Gastrocnemius medialis (tissue), 4 donors: ENCODE measurements at places on chromosomes 11 and 22.

GRCh38 chr11:123301013-123301591 is 106.1 kb upstream of the CLMP start:
- DNase-seq, result no peak

GRCh38 chr11:83119216-83119615 is 37.7 kb upstream of the PCF11 start:
- no peak for DNase-seq

DNA sequence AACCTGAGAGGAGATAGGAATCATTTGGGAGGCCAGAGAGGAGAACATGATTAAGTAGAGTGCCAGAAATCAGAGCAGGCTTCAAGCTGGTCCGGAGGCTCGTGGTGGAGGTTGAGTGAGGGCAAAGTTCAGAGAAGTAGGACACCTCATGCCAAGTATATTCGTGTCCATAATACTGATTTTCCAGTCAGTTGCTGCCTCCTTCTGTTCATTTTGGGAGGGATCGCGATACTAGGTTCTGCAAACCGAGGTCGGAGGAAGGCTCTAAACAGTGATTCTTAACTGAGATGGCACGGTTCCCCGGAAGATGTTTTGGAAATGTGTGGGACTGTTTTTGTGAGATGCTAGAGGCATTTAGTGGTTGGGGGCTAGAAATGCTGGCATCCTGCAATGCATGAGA is 13.6 kb upstream of the CD3E start:
- DNase-seq, result no peak

- DNase-seq, result no peak
These were observed 14.2 kb downstream of the SLC22A12 start for GRCh38 chr11:64605244-64605560.

GRCh38 chr11:17548444-17548843 is 1.4 kb downstream of the OTOG start:
- no peak for DNase-seq

GRCh38 chr22:17754233-17754925 is 19.9 kb downstream of the BID start:
- DNase-seq, result no peak

DNA sequence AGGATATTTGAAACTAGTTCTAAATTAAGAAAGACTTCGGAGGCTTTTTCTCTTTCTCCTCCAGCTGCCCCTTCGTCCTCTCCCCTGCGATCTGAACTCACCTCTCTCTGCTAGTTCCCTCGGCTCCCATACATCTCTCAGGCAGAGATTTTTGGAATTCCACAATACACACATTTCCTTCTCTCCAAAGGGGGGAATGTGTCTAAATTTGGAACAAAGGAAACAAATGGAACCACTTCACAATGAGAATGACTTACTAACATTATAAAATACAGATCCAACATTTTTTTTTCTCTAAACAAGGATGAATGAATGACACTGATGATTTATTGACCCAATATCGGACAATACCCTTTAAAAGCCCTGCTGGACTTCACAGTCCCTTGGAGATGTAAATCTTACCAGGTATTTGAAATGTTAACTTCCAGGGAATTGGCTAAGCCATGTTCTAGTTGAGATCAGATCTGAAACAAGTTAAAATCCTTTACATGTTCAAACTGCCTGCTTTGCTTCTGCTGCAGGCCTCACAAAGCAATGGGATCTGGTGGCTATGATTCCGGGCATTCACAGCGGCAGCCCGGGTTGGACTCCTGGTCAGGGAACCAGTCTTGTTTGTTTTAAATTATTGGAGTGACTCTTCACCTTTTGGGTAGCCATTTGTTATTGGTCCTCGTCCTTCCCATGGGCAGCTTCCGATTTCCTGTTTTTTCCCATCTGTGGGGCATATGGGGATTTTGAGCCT is 20.5 kb upstream of the GSTP1 start:
- no peak for DNase-seq

- no peak for DNase-seq
These were observed 55.0 kb upstream of the VSTM5 start for GRCh38 chr11:93905384-93905783.

- DNase-seq, result no peak
These were observed 4.9 kb downstream of the RFPL2 start for GRCh38 chr22:32199961-32200360.
